ENCODE measurements at places on chromosomes 5 and 9. TPM values are rescaled to one million over a fixed set of nuclear protein-coding genes. Genes with fewer than 3 reads are reported as not detected.

DNA sequence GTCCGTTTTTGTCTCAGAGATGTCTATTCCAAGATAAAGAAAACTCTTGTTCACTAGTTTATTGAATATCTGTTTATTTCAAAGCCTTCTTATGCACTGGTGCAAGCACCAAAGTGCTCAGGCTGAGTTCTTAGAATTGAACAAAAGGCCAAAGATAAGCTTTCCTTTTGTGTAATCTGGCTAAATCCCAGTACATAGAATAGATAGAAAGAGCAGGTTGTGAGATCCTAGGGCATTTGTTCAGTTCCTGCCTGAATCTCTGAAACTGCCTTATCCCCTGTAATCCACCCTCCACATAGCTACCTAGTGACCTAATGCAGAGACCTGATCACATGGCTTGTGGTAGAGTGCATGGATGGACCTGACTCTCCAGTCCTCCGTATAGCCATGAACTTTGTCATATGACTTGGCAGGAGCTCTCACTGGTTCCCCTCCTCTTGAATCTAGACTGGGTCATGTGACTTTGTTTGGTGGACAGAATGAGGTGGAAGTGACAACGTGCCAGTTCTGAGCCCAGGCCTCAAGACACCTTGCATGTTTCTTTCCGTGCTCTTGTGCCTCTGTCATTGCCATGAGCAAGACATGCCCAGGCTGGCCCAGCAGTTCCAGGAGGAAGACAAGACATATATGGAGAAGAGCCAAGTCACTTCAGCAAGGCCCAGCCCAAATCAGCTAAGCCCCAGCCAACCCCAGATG, 139.3 kb upstream of the SHB start:
- peaks cover 54% of the 10 kb centered on the region for H3K27me3 ChIP-seq
- peak; percentile 11 for DNase-seq
- no peaks in the 10 kb centered on the region for H3K4me1 ChIP-seq
- H3K27ac ChIP-seq: no peak overlapping the region
- no peaks in the 10 kb centered on the region for H3K36me3 ChIP-seq

DNA sequence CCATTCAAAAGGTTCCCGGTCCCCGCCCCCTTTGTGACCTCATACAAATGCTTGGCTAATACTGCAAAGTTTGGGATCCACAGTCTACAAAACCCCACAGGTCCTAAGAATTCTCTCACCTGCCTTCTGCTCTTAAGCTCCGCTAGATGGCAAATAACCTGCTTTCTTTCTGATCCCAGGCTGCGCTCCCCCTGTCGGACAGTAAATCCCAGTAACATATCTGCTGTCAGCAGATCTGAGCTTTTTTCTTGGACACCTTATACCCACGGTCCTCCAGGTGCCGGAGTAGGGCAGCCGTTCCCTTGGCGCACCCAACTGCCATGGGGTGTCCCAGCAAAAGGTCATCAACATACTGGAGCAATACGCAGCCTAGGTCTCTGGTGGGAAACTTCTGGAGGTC, 39.0 kb upstream of the PPP1R26 start:
- no peaks in the 10 kb centered on the region for H3K4me1 ChIP-seq
- no peak for DNase-seq
- no peak overlapping the region for H3K4me3 ChIP-seq

- no peak overlapping the region for H3K4me3 ChIP-seq
- H3K4me1 ChIP-seq: no peaks in the 10 kb centered on the region
- no peaks in the 10 kb centered on the region for H3K36me3 ChIP-seq
- no peaks in the 10 kb centered on the region for H3K27me3 ChIP-seq
- H3K27ac ChIP-seq: no peak overlapping the region
These were observed 42.4 kb downstream of the RHOBTB3 start for GRCh38 chr5:95773335-95774059.

GRCh38 chr9:99400184-99400731, 178.2 kb downstream of the SEC61B start:
- H3K4me1 ChIP-seq: no peaks in the 10 kb centered on the region
- no peaks in the 10 kb centered on the region for H3K36me3 ChIP-seq
- DNase-seq: no peak
- H3K27ac ChIP-seq: no peak overlapping the region

GRCh38 chr9:7245976-7246580, 488.3 kb downstream of the KDM4C start:
- DNase-seq: no peak
- no peaks in the 10 kb centered on the region for H3K36me3 ChIP-seq
- no peak overlapping the region for H3K4me3 ChIP-seq
- no peaks in the 10 kb centered on the region for H3K4me1 ChIP-seq
- H3K27ac ChIP-seq: no peak overlapping the region

GRCh38 chr5:166166071-166166470, 2125.4 kb upstream of the WWC1 start:
- H3K27ac ChIP-seq: no peak overlapping the region
- H3K4me3 ChIP-seq: no peak overlapping the region
- DNase-seq: no peak
- H3K27me3 ChIP-seq: no peaks in the 10 kb centered on the region
- H3K36me3 ChIP-seq: no peaks in the 10 kb centered on the region

FRMD3 gene
- 1.4 TPM for total RNA-seq
